GM12878 (cell line): ENCODE measurements at places on chromosomes 6 and 20. TPM values are rescaled to one million over a fixed set of nuclear protein-coding genes. Genes with fewer than 3 reads are reported as not detected.

The PLN gene
- 0.13 and 0.16 TPM in 2 replicates for polyA plus RNA-seq

The SLC22A23 gene
- polyA plus RNA-seq = 0.75 and 0.81 TPM in 2 replicates

The ADTRP gene
- polyA plus RNA-seq = 0.84 and 1.2 TPM in 2 replicates

The SCUBE3 gene
- 0.19 and 0.20 TPM in 2 replicates for polyA plus RNA-seq

The GABRR1 gene
- not detected in 2 replicates for polyA plus RNA-seq

The ULBP2 gene
- 0.16 TPM in 1 of 2 replicates, not detected in the other for polyA plus RNA-seq

The GRM1 gene
- polyA plus RNA-seq = 0.25 TPM in 1 of 2 replicates, not detected in the other

The TAF4 gene
- 1.1 and 1.6 TPM in 2 replicates for polyA plus RNA-seq

The SMIM29 gene
- 27.2 and 29.6 TPM in 2 replicates for polyA plus RNA-seq

The MLIP gene
- polyA plus RNA-seq = not detected in 2 replicates

The SLC26A8 gene
- 0.95 TPM in 1 of 2 replicates, not detected in the other for polyA plus RNA-seq

The TRAPPC3L gene
- polyA plus RNA-seq = not detected in 2 replicates

The CRIP3 gene
- polyA plus RNA-seq = 1.5 and 2.1 TPM in 2 replicates
